ENCODE measurements at places on chromosomes 2 and 18. TPM values are rescaled to one million over a fixed set of nuclear protein-coding genes. Genes with fewer than 3 reads are reported as not detected.

APLF gene
- total RNA-seq = 6.8 TPM

DNA sequence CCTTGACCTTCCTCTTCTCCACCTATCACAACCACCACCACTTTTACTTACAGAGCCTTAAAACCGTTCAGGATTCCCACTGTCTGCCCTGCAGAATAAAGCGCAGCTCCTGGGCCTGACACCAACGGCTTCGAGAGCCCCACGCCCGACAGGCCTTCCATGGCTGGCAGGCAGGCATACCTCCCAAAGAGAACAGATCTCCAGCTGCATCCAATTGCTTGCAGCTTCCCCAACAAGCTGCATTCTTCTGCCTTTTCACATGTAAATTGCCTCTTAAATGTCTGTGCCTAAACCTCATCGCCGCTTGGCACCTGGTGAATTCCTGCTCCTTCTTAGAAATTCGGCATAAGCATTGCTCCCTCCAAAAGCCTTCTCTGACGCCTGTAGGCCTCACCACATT lies 31.5 kb upstream of the FAM124B start:
- no peak for DNase-seq

- no peak for DNase-seq
Measured at GRCh38 chr2:22329211-22330154, 1055.5 kb upstream of the KLHL29 start.

RSAD2 gene
- not detected for total RNA-seq

GRCh38 chr2:105449076-105449475 lies 50.2 kb upstream of the FHL2 start:
- DNase-seq = no peak

DNA sequence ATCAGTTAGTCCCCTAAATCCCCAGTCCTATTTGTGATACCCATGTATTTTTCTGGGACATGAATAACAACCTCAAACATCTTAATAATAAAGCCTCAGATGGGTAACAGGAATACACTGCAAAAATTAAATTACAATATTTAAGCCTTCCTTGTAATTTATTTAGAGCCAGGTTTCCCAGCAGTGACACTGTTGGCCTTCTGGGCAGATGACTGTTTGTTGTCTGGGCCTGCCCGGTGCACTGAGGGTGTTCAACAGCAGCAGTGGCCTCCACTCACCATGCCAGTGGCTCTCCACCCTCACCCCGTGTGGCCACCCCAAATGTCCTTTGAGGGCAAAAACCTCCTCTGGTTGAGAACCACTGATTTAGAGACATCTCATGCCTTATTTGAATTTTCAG lies 270.2 kb upstream of the SIX3 start:
- DNase-seq = no peak

DNA sequence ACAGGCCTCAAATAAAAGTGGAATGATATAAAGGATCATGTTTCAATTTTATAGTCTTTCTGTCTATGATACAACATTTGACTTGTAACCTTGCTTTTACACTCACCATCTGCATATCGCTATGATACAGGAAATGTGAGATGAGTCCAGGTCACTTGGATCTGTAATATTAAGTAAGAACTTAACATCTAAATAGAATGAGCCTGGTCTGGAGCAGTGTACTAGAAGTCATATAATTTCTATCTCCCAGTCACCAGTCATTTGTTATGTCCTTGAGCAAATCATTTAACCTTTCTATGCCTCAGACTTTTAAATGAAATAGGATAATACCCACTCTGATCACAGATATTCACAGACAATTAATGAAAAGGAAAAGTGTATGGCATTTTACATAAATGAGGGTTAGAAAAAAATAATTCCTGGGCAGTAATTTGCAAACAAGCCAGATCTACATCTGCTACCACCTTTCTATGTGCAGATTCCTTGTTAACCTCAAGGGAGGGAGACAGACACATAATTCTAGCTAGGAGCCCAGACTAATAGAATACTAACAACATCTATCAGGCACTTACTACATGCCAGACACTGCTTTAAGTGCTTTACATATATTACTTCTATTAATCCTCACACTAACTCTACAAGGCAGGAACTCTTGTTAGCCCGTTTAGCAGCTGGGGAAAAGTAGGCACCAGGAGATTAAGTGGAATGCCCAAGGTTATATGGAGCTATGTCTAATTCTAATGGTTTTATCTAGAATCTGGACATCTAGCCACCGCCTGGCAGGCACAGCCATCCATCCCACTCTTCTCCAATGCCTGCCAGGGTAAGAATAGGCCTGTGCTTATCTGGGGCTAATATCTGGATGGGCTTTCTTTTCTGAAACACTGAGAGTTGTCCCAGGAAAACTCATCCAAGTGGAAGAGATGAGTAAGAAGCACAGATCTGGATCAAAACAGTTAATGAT lies 313.6 kb upstream of the CDH20 start:
- DNase-seq = no peak

GRCh38 chr2:126510356-126510755 lies 145.6 kb upstream of the GYPC start:
- no peak for DNase-seq

DNA sequence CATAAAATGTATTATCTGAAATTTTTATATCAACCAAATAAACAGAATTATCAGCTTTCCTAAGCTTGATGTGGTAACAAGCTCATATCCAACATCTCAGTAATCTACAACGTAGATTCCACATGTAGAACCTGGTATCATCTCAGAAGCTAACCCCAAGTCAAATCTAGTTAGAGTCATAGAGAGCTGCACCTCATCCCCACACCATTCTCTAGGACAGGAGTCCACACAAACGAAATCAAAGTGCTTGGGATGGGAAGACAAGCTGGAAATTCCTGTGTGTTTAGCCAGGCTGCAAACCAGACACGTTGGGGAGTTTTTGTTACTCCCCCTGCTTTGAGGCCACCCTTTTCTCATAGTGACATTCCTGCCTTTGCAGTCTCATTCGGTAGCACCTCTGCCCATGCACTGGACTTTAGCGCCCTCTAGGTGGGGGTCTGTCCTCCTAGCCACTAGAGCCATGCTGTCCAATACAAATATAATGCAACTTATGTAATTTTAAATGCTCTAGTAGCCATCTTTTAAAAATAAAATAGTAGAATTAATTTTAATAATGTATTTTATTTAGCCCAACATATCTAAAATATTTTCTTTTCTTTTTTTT lies 28.1 kb upstream of the SATB2 start:
- peak; percentile 83 for DNase-seq
